ENCODE measurements at places on chromosomes 7 and 10.

- DNase-seq, result no peak
Measured at GRCh38 chr7:111678986-111679385, 116.7 kb upstream of the IMMP2L start.

DNA sequence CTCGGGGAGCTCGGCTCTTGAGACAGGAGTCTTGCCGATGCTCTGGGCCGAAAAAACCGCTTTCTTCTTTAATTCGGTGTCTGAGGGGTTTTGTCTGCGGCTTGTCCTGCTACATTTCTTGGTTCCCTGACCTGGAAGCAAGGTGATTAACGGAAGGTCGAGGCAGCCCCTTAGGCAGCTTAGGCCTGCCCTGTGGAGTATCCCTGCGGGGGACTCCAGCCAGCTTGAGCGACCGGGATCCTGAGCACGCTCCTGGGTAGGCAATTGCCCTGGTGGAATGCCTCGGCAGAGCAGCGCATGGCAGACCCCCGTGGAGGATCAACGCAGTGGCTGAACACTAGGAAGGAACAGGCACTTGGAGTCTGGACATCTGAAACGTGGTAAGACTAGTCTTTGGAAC, 30.5 kb upstream of the GHITM start:
- DNase-seq, result no peak

GRCh38 chr7:37549076-37549931, 100.6 kb upstream of the ELMO1 start:
- no peak for DNase-seq

DNA sequence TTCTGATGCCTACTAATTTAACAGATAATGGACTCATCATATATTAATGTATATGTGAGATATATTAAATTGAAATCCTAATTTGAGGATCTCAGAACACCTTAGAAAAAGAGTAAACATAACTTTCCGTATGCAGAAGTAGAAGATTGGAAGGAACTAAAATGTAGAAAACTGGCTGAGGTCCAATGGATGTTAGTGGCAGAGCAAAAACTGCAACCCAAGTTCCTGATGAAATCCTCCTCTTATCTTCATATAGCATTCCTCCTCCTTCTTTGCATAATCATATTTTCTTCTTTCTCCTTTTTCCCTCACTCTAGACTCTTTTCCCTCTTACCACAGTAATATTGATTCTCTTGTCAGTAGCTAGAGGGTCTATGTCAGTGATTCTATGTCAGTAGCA, 6.0 kb downstream of the INA start:
- no peak for DNase-seq

GRCh38 chr10:101272229-101272868, 43.1 kb upstream of the LBX1 start:
- DNase-seq, result peak; percentile 90

DNA sequence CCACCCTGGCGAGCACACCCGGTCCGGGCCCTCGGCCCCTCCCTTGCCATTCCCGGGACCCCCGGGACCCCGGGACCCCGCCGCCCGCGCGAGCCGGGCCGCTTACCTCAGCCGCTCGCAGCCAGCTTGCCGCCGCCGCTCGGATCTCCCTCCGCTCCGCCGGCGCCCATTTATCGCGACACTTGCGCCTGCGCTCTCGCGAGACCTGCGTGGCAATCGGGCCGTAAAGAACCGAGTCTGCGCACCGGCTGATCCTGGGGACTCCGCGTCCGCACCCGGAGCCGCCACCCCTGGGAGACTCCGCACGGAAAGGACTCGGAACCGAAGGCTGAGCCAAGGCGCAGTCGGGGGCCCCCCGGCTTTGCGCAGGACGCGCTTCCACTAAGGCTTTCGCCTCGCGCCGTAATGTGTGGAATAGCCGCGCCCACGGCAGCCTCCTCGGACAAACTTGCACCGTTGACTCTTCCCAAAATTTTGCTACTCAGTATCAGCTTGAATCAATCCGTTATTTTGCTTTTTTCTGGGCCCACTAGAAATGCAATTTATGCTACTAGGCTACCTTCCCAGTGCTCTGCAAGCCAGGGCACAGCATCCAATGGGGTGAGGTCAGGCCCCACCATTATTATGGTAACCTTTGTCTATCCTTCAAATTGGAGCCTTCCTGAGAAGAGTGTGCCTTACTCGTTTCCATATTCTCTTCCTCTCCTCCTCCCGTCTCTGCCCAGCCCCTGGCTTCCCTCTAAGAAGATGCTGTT, at the start of gene MAD1L1:
TSS of gene MAD1L1 (minus strand) at position 180 of the 755 bp plus-strand sequence. CDS start 2,812 bp downstream, outside the sequence.
- DNase-seq, result peak; percentile 96

GRCh38 chr10:128046953-128047290, 79.3 kb downstream of the MKI67 start:
- DNase-seq, result no peak

- DNase-seq, result no peak
Measured at GRCh38 chr7:27994639-27995038, 186.0 kb downstream of the JAZF1 start.

- DNase-seq, result no peak
Measured at GRCh38 chr7:158957510-158957906, 101.2 kb downstream of the DYNC2I1 start.

GRCh38 chr10:43250615-43251418, 16.0 kb downstream of the RASGEF1A start:
- no peak for DNase-seq

DNA sequence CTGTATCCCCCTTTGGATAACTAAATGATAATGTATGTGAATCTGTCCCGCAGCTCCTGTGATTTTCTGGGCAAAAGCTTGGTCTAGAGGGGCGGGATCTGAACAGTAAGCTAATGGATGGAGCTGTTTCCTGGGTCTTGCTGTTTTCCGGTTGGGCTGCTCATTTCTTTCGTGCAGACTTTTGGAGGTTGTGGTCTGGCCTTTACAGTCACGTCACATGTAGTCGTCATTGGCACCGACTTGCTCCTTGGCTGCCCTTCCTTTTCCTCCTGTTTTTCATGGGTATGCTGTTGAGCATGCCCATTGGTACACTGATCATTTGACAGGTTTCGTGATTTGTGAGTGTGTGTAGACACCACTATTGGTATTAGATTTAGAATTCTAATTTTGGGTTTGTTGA, 2.0 kb downstream of the FBH1 start:
- no peak for DNase-seq

DNA sequence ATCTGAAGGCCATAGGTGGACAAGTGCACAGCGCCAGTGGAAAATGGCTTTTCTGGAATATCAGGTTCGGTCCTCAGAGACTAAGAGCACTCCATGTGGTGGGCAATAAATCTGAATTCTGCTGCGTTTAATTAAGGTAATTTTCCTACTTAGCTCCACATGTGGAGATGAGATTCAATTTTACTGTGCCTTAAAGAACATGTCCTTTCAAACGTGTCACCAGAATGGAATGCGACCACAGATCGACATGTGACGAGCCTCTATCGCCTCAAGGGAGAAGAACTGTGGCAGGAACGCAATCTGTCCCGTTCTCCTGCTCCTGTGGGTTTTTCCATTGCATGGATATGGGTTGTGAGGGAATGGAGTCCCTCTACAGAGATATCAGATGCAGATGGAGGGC, 205.3 kb upstream of the ZNF32 start:
- DNase-seq, result no peak

GRCh38 chr10:62587011-62587410, 212.8 kb downstream of the ZNF365 start:
- no peak for DNase-seq

GRCh38 chr7:101714097-101714496, 85.0 kb upstream of the MYL10 start:
- DNase-seq, result no peak

DNA sequence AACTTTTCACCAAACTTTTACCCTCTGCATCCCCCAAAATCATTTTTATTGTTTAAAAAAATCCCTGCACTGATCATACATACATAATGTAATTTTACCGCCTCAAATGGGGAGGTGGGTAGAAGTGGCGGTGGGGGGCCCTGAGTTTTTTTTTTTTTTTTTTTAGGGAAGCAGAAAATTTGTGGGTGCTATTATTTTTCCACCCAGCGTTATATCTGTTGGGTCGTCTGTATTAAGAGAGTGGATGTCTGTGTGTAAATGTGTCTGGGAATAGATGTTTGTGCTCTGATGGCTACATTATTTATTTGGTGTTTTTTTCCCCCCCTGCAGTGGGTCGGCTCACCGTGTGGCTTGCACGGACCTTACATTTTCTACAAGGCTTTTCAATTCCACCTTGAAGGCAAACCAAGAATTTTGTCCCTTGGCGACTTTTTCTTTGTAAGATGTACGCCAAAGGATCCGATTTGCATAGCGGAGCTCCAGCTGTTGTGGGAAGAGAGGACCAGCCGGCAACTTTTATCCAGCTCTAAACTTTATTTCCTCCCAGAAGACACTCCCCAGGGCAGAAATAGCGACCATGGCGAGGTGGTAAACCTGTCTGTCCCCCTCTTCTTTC, 438 bp downstream of the ARID5B start:
- peak; percentile 17 for DNase-seq

DNA sequence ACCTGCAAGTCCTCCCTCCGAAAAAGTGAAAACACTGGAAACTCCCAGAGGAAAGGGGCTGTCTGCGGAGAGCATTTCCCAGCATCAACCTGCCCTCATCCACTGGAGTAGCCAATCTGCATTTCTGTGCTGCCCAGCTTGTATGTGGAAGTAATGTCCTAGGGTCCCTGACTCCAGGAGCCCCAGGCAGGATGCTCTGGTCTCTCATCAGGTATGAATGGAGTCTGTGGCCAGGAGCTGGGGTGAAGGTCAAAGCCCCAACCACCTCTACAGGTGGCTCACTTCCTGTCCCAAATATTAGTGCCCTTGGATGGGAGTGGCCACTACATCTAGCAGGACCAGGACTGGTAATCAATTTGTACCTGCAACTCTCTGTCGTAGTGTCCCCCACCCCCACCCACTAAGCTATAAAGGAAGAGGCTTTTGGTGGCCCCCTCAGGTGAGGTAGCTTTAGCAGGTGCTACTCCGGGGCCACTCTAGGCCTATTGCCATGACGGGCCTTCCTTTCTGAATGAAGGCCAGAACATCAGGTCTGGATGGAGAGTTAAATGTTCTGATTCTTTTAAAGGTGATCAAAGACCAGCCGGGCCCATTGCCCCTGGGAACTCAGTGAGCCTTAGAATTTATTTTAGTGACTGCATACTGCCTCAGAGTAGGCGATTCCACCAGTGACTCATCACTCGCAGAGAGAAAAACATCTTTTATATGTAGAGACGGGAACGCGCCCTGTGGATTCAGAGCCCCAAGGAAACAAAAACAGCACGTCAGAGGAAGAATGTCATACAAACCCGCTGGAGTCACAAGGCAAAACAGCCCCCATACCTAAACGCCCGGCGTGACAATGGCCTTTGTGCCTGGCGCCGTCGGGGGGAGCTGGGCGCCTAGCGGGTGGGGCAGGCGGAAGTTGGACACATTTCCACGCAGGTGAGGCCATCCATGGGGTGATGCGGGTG, 13.0 kb downstream of the EN2 start:
- DNase-seq, result no peak

DNA sequence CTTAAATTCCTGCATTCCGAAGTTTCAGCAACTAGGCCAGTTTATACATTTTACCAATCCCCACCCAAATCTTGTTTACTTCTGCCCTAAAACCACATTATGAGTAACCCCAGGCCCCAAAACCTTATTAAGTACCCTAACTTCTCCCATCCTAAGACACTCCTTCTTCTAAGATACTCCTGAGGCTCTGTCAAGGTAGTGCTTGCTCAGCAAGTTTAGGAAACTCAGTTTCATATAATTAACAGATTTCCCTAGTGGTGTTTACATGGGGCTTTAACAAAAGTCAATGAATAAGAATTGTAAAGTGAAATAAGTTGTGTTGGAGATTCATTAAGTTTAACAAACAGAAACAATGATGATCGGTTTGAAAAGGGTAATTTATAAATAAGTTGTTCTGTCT, 77.8 kb downstream of the CPEB3 start:
- no peak for DNase-seq

DNA sequence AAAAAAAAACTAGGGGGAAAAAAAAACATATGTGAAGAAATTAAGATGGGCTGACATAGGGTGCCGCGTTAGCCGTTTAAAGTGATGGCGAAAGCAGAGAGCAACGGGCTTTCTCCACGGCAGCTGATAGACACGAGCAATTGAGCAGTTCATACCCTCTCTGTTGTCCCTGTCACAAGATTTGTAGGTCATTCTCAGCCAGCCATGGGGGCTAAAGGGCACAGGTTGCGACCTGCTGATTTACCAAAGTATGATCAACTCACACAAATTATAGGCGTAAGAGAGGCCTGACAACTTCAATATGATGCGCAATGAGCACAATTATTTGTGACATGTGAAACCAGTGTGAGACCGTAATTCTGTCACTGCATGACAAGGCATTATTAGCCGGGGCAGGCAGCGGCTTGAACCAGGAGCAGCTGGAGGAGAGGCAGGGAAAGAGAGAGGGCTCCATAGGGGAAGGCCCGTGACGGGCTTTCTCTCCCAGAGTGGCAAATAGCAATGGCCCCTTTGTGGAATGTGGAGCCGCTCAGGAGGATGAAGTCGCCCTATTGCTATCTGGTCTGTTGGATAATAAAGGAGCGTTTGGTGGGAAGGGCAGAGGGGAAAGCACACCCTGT, 195.1 kb upstream of the HABP2 start:
- peak; percentile 17 for DNase-seq

DNA sequence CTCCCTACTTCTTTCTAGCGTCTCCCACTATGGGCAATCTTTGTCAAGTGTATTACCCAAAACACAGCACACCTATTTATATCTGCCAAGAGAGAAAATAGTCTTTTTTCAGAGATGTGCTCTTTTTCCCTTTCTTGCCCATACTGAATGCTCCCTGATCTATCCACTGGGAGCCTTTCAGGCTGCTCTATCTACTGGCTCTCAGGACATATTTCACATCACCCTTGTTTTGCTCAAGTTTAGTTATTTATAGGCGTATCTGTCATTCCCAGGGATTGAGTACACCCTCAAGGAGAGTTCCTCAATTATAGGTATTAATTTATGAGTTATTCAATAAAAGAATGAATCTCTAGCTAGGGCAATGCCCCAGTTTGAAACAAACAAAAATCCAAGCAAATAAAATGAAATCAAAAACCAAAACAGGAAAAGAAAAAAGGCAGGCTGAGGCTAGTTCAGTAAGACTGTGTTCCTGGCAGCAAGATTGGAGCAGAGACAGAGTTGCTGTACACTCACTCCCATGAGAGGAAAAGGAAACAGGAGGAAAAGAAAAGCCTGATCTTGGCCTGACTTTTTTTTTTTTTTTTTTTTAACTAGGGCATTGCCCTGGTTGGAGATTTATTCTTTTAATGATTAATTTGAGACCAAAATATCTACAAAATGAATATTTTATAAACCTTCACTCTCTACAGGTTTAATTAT, 665.9 kb upstream of the PCDH15 start:
- DNase-seq, result no peak

DNA sequence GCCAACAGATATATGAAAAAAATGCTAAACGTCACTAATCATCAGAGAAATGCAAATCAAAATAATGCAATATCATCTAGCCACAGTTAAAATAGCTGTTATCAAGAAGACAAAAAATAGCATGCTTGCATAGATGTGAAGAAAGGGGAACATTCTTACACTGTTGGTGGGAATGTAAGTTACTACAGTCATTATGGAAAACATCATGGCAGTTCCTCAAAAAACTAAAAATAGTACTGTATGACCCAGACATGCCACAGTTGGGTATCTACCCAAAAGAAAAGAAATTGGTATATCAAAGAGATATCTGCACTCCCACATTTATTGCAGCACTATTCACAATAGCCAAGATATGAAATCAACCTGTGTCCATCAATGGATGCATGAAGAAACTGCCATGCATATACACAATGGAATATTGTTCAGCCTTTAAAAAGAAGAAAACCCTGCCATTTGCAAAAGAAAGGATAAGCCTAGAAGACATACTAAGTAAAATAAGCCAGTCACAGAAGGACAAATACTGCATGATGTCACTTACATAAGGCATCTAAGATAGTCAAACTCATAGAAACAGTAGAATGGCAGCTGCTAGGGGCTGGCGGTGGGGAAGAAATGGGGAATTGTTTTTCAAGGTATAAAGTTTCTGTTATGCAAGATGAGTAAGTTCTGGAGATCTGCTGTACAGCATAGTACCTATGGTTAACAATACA, 107.0 kb downstream of the PTPN20 start:
- DNase-seq, result no peak
